ENCODE measurements at places on chromosomes 1 and 21.

DNA sequence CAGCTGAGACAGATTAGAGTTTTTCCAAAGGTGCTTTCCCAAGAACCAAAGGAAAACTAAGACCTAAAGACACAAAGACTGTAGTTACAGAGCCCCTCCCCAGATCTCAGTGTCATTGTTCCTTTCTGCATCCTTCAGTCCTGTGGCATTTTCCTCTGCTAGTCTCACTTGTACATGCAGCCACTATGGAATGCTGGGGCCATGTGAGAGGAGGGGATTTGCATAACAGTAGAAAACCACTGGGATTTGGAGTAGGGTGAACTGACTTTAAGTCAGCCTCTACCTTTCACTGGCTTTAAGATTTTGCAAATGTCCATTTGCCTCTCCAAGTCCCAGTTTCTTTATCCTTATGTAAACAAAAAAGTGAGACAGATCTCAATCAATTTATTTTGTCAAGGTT, 119.4 kb upstream of the F3 start:
- no peak for DNase-seq

DNA sequence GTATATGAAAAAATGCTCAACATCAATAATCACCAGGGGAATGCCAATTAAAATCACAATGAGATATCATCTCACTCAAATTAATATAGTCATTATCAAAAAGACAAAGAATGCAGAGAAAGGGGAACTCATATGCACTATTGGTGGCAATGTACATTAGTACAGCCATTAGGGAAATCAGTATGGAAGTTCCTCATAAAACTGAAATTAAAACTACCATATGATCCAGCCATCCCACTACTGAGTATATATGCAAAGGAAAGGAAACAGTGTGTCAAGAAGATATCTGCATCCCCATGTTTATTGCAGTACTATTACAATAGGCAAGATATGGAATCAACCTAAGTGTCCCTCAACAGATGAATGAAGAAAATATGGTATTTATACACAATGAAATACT, 32.1 kb upstream of the TEKT2 start:
- DNase-seq, result no peak

GRCh38 chr1:63773815-63774616, at the start of gene ROR1:
Gene ROR1 (plus strand): TSS chr1:63774017.
- peak; percentile 50 for DNase-seq

- DNase-seq, result no peak
Observed at GRCh38 chr1:116203920-116204319, 92.7 kb downstream of the MAB21L3 start.

DNA sequence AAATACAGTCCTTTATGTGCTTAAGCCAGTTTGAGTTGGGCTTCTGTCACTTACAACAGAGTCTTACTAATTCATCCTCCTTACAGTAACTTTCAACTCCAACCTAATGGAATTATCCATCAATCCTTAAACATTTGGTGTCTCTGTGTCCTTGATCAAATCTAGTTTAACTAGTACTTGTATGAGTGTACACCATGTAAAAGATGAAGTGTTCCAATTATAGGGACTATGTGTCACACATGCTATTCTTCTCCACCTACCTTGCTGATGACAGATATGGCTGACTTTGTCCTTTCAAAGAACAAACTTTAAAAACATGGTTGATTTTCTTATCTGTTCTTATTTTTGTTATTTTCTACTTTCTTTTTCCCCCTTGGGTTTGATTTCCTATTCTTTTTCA, 60.4 kb upstream of the NBPF3 start:
- no peak for DNase-seq

DNA sequence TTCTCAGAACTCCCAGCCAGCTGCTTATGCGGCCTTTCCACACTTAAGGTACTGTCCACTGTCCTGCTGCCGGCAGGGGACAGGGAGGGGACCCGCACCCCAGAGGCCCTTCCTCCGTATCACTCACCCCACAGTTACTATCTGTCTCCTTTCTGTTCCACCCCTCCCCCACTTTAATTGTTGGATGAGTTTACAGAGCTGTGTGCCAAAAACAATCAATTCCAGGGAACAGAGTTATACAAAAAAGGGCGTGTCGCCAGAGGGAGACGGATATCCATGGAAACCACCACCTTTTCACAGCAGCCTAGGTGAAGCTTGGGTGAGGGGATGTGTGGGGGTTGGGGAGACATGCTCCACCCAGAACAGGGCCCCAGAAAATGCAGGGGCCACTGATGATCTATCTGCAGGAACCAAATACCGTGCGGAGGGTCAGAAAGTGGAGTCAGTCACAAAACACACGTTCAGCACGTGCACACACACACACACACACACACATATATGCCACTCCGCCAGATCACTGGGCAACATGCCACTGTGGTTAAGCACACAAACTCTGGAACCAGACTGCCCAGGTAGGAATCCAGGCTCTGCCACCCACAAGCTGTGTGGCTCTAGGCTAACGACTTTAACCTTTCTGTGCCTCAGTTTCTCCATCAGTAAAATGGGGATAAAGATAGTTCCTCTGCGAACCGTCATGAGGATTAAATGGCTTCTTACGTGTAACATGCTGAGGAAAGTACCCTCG, 30.5 kb downstream of the CASZ1 start:
- no peak for DNase-seq

DNA sequence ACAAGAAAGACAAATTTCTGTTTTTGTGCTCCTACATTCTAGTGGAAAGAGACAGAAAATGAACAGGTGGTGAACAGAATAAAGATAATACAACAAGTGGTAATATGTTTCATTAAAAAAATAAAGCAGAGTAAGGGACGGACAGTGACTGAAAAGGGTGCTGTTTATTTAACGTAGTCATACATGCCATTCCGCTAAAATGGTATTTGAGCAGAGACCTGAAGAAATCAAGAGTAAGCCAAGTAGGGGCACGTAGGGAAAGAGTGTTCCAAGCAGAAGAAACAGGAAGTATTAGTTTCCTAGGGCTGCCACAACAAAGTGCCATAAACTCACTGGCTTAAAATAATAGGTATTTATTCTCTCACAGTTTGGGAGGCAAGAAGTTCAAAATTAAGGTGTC, 65.6 kb upstream of the KCTD3 start:
- no peak for DNase-seq

DNA sequence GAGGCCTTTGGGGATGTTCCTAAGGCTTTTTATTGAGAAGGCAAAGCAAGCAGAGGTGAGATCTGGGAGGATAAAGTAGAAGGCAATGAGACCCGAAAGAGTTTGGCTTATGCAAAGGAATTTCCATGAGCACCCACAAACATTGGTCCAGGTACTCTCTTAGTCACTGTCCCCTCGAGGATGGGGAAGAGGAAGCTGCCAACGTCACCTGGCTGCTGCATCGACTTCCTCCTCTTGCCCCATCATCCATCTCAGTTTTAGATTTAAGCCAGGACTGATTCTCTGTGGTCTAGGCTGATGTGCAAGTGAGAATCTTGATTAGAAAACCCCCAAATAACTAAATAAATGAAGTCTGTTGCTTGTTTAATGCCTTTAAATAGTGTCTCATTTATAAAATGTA, 28.7 kb downstream of the RUNX1 start:
- no peak for DNase-seq

- DNase-seq, result no peak
Observed at GRCh38 chr1:119893238-119893791, 3.0 kb downstream of the ADAM30 start.

DNA sequence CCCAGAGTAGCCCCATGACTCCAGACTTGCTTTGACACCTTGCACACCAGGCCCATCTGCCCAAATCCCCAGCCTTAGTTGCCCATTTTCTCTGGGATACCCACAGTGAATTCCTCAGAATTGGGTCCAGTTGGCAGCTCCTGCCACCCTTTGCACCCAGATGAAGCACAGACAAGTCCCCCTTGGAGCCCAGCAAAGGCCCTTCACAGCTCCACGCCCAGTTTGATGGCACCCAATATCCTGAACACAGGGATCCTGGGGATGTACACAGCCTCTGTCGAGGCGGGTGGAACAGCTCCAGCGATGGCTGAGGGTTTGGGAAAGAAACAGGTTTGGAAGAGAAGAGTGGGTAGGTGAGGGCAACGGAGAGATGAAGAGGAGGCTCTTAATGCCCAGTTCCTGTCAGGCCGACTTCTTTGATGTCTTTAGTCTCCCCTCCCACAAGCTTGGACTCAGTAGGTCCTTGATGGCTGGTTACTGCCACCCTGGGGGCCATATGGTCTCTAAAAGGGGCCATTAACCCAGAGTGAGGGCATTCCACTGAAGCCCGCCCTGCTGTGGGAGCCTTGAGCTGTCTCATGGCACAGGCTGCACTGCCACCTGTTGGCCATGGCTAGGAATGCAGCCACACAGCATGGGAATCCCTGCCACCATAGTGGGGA, 21.7 kb downstream of the TMEM53 start:
- no peak for DNase-seq

GRCh38 chr1:160748878-160749269, 9.8 kb downstream of the SLAMF7 start:
- no peak for DNase-seq

DNA sequence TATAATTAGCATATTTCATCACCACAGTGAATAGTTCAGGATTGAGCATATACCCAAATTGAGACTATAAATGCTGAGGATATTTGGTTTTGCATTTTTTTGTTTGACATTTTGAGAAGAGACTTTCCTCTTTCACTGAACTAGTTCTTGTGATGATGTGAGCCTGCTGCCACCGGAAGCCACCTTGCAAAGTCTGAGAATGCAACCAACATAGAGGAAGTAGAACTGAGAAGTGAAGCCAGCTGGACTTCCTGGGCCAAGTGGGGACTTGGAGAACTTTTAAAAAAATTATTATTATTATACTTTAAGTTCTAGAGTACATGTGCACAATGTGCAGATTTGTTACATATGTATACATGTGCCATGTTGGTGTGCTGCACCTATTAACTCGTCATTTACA, 102.3 kb downstream of the RPE65 start:
- no peak for DNase-seq

DNA sequence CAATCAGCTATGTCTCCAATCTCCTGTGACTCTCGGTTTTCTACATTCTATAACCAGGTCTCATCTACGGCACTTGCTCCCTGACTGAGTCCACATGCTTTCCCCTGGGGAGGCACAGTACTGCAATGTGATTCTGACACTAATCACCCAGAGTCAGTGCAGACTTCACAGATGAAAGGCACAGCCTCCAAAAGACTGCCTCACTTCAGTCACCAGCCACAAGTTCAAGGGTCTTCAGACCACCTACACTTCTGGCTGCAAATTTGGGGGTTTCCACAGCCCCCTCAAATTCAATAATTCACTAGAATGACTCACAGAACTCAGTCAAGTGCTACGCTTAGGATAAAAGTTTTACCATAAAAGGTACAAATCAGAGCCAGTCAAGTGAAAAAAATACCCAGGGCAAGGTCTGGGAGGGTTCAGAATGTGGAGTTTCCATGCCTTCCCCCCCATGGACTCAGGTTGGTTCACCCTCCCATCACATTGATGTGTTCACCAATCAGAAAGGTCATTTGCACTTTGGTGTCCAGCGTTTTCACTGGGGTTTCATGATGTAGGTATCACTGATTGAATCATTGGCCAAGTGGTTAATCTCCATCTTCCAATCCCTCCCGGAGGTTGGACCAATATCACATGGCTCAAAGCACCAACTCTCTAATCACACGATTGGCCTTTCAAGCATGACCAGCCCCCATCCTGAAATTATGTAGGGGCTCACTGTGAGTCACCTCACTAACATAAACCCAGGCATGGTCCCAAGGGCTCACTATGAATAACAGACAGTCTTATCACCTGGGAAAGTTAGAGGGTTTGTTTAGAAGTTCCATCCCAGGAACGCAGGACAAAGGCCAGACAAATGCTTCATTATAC, 182.9 kb upstream of the CAMK1G start:
- no peak for DNase-seq

DNA sequence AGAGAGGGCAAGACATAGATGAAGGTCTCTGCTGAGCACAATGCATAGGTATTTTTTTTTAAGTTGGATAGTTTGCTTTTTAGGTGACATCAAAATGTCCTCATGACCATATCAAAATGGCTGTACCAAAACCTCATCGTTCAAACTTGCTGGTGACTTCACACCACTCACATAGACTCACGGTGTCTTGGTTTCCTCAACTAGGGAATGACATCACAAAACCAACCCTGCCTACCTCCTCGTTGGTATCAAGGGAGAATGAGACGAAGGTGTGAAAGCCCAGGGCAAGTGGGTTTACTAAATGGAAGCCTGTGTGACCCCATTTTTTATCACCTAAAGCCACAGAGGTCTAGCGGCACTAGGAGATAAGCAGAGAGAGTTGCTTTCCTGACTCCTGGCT, 1.6 kb downstream of the PIGR start:
- no peak for DNase-seq

- DNase-seq, result no peak
Observed at GRCh38 chr1:119535381-119535780, 28.4 kb downstream of the HSD3B1 start.

DNA sequence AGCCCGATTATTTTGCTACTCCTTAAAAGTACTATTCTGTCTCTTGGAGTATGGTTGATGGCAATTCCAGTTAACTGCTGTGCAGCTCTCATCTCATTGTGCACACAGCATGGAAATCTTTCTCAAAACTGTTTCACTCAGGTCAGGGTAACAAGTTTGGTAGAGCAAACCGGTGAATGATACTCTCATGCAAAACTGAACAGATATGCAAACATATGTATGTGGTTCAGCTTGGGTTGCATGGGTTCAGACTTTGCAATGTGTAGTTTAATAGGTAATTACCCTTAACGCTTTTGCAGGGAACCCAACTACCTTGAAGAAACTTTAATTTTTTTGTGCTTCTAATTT, 2.2 kb downstream of the GADD45A start:
- no peak for DNase-seq

DNA sequence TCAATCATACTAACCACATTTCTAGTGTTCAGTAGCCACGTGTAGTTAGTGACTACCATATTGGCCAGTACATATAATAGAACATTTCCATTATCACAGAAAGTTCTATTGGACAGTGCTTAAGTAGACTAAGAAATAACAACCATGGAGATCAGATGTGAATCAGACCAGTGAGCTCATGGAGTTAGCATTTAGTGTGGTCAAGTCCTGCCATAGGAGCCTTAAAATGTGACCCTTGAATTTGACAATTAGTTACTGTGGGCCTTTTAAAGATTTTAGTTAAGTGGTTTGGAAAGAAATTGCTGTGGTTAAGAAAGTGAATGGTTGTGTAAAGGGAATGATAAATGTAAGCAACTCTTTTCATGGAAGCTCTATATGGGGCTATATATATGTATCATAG, 123.4 kb downstream of the POU2F1 start:
- DNase-seq, result no peak

- DNase-seq, result no peak
Observed at GRCh38 chr1:22600071-22600816, 36.2 kb upstream of the C1QA start.

- no peak for DNase-seq
Observed at GRCh38 chr1:36223381-36223995, 755 bp upstream of the THRAP3 start.

- no peak for DNase-seq
Observed at GRCh38 chr21:33208534-33208933, 21.2 kb upstream of the IFNAR2 start.

All from AG09319 (cell line).